RWPE1 (cell line): ENCODE measurements at places on chromosomes 2 and 18.

- DNase-seq, result no peak
Measured at GRCh38 chr18:67618061-67618460, 101.5 kb upstream of the DSEL start.

DNA sequence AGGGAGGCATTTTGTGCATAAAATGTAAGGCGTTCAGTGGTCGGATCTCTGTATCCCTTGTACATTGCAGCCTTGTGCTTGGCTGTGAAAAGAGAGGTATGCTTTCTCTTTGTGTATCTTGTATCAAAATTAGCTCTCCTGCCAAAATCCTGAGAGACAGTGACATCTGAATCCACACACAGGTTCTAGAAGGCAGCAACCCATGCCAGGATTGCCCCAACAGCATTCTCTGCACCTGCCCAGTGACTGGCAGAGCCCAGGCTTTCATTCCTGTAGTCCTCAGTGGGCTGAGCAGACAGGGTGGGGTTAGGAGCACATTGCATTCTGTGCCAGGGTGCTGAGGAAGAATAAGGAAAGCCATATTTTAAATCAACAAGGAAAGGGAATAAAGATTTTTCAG lies 740.3 kb upstream of the RAB6C start:
- no peak for DNase-seq

- no peak for DNase-seq
Measured at GRCh38 chr2:99857867-99858444, 284.4 kb downstream of the AFF3 start.

DNA sequence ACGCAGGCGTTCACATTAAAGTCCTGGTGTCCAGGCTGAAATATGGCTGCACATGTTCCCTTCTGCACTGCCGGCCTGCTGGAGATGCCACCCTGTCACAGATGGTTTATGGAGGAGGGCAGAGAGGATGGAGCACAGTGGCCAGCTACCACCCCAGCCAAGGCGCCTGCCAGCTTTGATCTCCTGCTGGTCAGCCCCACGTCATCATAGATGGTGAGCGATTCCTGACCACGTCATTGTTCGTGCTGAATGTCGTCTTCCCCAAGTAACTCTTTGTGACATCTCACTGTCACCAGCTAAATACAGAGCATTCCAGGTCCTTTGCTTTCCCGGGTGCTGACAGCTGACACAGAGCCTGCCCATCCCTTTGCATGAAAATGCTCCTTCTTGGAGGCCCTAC lies 248.3 kb downstream of the TTC32 start:
- DNase-seq, result no peak

GRCh38 chr2:129882476-129882875 lies 97.0 kb upstream of the RAB6C start:
- DNase-seq, result no peak

DNA sequence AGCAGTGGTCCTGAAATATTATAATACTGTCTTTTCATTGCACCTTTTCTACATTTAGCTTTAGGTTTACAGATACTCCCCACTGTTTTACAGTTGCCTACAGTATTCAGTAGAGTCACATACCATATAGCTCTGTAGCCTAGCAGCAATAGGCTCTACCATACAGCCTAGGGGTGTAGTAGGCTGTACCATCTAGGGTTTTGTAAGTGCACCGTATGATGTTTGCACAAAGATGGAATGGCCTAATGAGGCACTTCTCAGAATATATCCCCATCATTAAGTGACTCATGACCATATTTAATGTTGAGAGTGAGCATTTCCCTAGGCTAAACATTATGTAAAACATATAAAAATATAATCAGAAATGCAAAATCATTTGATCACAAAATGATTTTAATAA lies 511.3 kb upstream of the RAB12 start:
- DNase-seq, result no peak

GRCh38 chr2:64220265-64220664 lies 76.0 kb upstream of the PELI1 start:
- DNase-seq, result no peak

- peak; percentile 24 for DNase-seq
Measured at GRCh38 chr2:30293303-30293921, 62.1 kb downstream of the LBH start.

- DNase-seq, result no peak
Measured at GRCh38 chr2:73971722-73972121, 13.0 kb upstream of the TET3 start.

GRCh38 chr2:111172666-111173065 lies 52.0 kb downstream of the BCL2L11 start:
- DNase-seq, result no peak

DNA sequence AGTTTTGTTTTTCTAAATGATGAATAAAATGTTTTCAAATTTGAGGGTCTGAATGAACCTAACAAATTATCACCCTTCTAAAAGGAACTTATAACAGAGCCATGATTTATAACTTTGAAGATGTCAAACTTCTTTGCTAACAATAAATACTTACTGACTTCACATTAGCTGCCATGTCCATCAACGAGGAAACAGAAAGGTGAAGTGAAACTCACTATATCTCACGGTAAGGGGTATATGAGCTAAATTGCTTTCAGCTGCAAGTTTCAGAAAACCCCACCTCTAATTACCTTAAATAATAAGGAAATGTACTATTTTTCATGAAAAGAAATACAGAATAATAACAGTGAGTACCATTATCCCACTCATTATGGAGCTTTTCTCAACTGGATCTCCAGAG lies 350.8 kb upstream of the NT5C1B start:
- no peak for DNase-seq

- no peak for DNase-seq
Measured at GRCh38 chr2:230156782-230157699, 62.7 kb downstream of the SP110 start.

GRCh38 chr2:237496428-237496827 lies 9.4 kb downstream of the MLPH start:
- no peak for DNase-seq
